ENCODE measurements at places on chromosomes 5 and 9. TPM values are rescaled to one million over a fixed set of nuclear protein-coding genes. Genes with fewer than 3 reads are reported as not detected.

- DNase-seq: no peak
Observed at GRCh38 chr9:127495884-127496555, 44.7 kb downstream of the LRSAM1 start.

Gene FKBP15
- 18.2 TPM for total RNA-seq

DNA sequence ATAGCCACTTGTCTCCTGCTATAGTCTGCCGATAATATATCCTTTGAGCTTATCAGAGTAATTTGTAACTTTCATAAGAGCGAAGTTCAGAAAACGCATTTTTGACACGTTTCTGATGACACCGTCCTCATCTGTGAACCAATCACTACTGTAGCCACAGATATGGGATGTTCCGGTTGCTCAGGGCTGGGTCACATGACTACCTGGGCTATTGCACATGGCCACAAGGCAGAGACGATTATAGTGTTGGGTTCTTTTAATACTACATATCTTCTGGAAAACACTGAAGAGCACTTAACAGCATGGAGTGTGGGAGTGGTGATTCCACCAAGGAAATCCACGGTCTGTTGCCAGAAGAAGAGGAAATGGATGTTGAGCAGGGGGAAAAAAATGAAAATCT, 115.0 kb upstream of the ADRA1B start:
- DNase-seq: no peak

DNA sequence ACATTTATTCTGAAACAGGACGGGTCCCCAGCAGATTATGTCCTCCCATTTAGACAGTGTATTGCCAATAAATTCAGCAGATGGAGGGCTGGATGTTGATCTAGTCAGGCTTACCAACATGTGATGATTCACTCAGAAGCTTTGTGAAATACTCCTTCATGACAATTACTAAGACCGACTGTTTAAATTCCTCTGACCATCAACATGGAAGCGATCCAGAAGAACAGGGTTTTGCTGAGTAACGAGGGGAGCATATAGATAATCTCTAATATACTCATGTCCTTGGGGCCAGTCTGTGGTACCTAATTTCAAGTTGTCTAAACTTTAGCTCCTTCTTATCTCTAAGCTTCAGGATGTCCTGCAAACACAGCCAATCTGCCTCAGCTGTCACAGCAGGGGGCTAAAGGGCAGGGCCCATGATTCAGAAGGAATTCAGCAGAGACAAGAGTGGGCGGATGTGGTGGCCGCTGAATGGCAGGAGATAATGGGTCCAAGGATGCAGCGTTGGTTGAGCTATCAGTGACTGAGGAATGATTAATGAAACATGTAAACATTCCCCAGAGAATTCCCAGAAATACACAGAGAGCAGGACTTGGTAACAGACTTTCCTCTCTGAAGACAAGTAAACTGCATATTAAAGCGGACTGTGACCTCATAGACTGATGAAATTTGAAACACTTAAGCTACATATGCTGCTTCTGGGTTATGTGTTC, 109.4 kb downstream of the ANKRD55 start:
- DNase-seq: peak; percentile 28

- DNase-seq: no peak
Observed at GRCh38 chr9:515665-516064, 301.0 kb downstream of the DOCK8 start.

Gene DND1
- total RNA-seq: 5.4 TPM

Gene SCGB3A1
- total RNA-seq: not detected

DNA sequence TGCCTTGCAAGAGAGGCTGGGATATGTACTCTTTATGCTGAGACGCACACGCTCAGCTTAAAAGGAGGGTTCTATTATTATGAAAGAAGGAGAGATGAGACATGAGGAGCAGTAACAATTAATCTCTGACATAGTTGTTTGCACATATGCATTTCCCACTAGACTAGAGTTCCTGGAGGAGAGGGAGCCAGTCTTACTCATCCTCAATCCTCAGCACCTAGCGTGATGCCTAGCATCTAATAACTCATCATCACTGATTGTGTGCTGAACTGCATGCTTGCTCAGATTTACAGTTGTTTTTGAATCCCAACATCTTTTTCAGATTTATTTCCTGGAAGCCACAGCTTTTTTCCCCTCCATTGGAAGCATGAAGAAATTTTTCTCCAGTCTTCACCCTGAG, 35.5 kb downstream of the GCNT4 start:
- DNase-seq: no peak
